ENCODE measurements at places on chromosomes 7 and 10.

DNA sequence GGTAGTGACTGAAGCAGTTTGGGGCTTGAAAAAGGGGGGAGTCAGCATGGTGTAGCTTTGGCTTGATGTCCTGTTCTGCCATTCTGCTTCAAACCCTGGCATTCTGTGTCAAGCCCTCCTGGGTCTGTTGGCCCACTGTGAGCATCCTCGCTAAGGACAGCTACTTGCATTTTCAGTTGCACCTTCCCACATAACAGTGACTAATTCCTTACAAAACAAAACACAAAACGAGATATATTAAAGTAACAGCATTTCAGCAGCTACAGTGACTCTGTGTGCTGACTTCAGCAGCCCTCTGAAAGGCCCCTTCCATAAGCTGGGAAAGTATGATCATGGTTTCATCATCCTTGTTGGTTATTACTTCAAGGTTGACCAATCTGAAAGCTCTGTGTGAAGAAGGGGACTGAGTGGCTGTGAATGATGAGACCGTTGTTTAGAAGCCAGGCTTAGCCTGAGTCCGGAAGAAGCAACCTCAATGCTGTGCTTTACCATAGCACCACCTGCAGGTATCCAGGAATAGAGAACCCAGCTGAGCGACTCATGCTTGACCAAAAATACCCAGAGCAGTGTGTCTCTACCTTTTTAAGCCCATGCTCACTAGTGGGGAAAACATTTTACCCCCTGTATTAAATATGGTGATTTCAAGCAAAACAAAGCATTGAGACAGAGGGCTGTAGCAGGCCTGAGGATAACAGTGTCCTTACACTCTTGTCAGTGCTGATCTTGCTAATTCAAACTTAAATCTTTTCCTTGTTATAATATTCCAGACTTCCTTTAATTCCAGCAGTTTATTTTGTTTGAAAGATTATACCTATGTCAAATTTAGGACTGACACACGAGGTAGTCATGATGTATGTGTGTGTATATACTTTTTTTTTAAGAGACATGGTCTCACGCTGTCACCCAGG lies 42.6 kb upstream of the CC2D2B start:
- DNase-seq = peak; percentile 23

GRCh38 chr7:84568781-84569180 lies 374.2 kb upstream of the SEMA3A start:
- no peak for DNase-seq

GRCh38 chr7:117017017-117017451 lies 63.7 kb downstream of the ST7 start:
- DNase-seq = no peak

GRCh38 chr7:98691619-98692018 lies 74.5 kb downstream of the NPTX2 start:
- DNase-seq = no peak

GRCh38 chr10:21159669-21160068 lies 262.6 kb upstream of the NEBL start:
- no peak for DNase-seq

All from activated CD8-positive, alpha-beta memory T cell treated with anti-CD3 and anti-CD28 coated beads, Interleukin-2, amount 50 U/mL, for 4 hours (primary cell).